Memory B cell (primary cell): ENCODE measurements at places on chromosomes 5 and 9.

DNA sequence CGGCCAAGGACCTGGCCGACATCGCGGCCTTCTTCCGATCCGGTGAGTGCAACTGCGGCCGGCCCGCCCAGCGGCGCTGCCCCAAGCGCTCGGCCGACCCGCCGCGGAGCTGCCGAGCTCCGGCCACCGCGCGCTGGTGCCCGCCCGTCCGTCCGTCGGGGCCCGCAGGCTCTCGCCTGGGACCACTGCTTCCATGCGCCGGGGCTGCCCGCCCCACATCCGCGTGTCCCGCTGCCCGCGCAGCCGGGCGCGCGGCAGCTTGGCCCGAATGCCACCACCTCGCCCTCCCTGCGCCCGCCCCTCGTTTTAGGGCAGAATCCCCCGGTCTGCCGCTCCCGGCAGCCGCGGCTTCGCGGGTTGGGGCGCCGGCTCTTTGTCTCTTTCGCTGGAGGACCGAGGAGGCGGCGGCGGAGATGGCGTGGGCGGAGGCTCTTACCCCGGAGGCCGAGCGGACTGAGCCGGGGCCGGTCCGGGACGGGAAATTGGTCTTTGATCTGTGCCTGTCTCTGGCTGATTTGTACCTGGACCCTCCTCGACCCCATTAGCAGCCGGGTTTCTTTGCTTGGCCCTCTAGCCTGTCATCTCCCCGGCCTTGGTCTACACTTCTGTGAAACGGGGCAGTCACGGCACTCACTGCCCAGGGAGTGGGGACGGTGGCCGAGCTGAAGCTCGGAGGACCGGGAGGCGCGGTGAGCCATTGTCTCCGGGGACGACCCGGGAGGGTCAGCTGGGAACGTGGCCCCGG, 871 bp downstream of the TRIO start:
- no peaks in the 10 kb centered on the region for H3K27me3 ChIP-seq
- no peaks in the 10 kb centered on the region for H3K36me3 ChIP-seq
- peak; percentile 45 for DNase-seq

- no peak overlapping the region for H3K27ac ChIP-seq
- peaks cover 37% of the 10 kb centered on the region for H3K36me3 ChIP-seq
- H3K4me1 ChIP-seq, result no peaks in the 10 kb centered on the region
- DNase-seq, result no peak
These were observed 180.6 kb downstream of the COMMD10 start for GRCh38 chr5:116265471-116265870.

- no peak overlapping the region for H3K27ac ChIP-seq
- H3K36me3 ChIP-seq, result peaks cover 26% of the 10 kb centered on the region
- no peaks in the 10 kb centered on the region for H3K4me1 ChIP-seq
These were observed 246.6 kb upstream of the IL12B start for GRCh38 chr5:159576902-159577301.

- no peak for DNase-seq
- no peaks in the 10 kb centered on the region for H3K36me3 ChIP-seq
- no peak overlapping the region for H3K27ac ChIP-seq
- peaks cover 16% of the 10 kb centered on the region for H3K27me3 ChIP-seq
- H3K4me3 ChIP-seq, result no peak overlapping the region
These were observed 11.7 kb downstream of the DNM1 start for GRCh38 chr9:128214571-128215490.

DNA sequence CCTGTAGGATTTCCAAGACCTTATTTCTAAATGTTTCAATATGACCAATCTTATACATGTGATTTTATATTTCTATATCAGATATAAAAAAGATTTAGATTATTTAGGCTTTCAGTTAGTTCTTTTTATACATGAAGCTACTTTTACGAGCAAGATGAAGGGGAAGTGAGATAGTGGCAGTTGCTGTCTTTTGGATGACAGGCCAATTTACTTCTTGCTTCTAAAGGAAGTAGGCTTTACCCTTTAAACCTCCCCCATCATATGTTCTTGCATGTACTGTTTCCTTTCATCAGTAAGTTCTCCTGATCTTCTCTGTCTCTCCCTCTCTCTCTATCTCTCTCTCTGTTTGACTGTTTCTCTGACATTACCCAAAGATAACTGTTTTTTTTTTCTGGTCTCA, 4.0 kb upstream of the TYRP1 start:
- no peaks in the 10 kb centered on the region for H3K27me3 ChIP-seq
- H3K27ac ChIP-seq, result no peak overlapping the region
- H3K36me3 ChIP-seq, result no peaks in the 10 kb centered on the region
- no peak for DNase-seq
- no peak overlapping the region for H3K4me3 ChIP-seq

DNA sequence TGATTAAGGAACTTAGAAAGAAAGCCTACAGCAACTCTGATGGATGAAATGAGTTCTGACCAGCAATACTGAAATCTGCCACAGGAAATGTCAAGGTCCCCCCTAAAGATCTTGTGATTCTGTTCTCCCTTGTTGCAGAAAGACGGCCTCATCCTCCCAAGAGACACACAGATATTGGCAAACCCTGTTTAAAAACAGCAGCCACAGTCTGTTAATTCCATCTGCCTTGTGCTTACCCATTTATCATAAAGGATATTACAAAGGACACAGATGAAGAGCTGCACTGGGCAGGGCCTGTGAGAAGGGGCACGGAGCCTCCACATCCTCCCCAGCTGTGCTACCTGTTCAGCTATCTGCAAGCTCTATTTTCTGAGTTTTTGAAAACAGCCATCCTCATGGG, 15.2 kb downstream of the RAPGEF1 start:
- DNase-seq, result no peak
- H3K4me1 ChIP-seq, result peaks cover 63% of the 10 kb centered on the region
- peak overlapping the region; percentile 87 for H3K4me3 ChIP-seq
- peak overlapping the region; percentile 94 for H3K27ac ChIP-seq

GRCh38 chr5:24916863-24917262, 272.1 kb upstream of the CDH10 start:
- DNase-seq, result no peak
- no peaks in the 10 kb centered on the region for H3K36me3 ChIP-seq
- H3K27me3 ChIP-seq, result no peaks in the 10 kb centered on the region
- H3K27ac ChIP-seq, result no peak overlapping the region
- no peak overlapping the region for H3K4me3 ChIP-seq
- H3K4me1 ChIP-seq, result no peaks in the 10 kb centered on the region

- no peak for DNase-seq
- no peaks in the 10 kb centered on the region for H3K27me3 ChIP-seq
- H3K27ac ChIP-seq, result no peak overlapping the region
- H3K4me1 ChIP-seq, result no peaks in the 10 kb centered on the region
- no peaks in the 10 kb centered on the region for H3K36me3 ChIP-seq
These were observed 259.6 kb downstream of the TRPM3 start for GRCh38 chr9:70861797-70862196.

DNA sequence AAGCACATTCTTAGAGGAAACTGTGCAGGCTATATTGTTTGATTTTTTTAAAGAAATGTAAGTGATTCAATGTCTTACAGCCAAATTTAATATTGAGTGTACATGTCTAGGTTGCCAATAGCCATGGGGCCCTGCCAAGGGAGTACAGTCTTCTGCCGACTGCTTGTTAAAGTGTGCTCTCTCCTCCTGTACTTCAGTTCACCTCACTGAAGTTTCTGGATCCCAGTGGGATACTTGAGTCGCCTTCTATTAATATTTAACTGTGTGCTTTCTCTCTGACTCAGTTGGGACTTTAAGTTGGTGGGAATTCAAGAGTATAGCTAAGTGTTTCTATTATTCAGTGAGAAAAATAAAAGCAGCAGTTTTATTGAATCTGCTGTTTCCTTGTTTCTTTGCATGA, 44.5 kb upstream of the C5orf47 start:
- DNase-seq, result no peak
- H3K4me3 ChIP-seq, result no peak overlapping the region

DNA sequence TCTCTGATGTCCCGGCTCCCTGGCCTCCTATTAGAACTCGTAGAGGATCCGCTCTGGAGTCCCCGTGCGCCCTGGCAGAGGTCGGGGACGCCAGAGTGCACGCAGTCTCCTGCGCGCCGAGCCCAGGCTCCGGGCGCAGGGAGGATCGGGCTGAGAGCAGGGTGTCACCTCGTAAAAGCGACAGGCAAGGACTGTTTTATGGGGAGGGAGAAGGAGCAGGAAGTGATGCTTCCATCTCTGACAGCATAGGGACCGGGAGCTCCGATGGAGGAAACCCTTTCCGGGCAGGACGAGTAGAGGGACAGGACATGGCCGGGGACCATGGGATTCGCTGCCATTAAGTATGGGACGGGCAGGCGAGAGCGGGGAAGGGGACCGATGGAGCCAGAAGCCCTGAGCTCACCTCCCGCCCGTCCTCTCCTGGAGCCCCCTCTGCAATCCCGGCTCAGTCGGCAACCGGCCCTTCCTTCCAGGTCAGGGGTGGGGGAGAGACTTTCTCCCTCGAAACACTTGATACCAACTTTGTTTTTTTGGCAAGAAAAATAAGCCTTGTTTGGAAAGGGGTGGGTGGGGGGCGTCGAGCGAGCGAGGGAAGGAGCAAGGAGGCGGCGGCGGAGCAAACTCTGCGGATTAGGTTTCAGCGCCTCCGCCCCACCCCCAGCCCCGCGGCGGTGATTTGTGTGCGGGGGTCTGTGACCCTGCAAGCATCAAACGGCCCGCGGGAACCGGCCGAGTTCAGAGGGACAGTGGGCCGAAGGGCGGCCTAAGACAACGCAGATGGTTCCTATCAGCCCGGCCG, 12.6 kb downstream of the LMX1B start:
- peak overlapping the region; percentile 75 for H3K4me3 ChIP-seq
- H3K4me1 ChIP-seq, result peaks cover 15% of the 10 kb centered on the region
- H3K27ac ChIP-seq, result no peak overlapping the region
- DNase-seq, result no peak
- no peaks in the 10 kb centered on the region for H3K36me3 ChIP-seq
- H3K27me3 ChIP-seq, result peaks cover 37% of the 10 kb centered on the region

- H3K4me3 ChIP-seq, result no peak overlapping the region
- H3K27ac ChIP-seq, result no peak overlapping the region
- no peak for DNase-seq
- H3K36me3 ChIP-seq, result peaks cover 8% of the 10 kb centered on the region
- H3K27me3 ChIP-seq, result no peaks in the 10 kb centered on the region
These were observed 13.5 kb downstream of the RABGAP1 start for GRCh38 chr9:122954253-122954691.

GRCh38 chr5:125375143-125375542, 628.7 kb upstream of the ZNF608 start:
- no peaks in the 10 kb centered on the region for H3K27me3 ChIP-seq
- DNase-seq, result no peak
- H3K36me3 ChIP-seq, result no peaks in the 10 kb centered on the region
- no peak overlapping the region for H3K4me3 ChIP-seq

DNA sequence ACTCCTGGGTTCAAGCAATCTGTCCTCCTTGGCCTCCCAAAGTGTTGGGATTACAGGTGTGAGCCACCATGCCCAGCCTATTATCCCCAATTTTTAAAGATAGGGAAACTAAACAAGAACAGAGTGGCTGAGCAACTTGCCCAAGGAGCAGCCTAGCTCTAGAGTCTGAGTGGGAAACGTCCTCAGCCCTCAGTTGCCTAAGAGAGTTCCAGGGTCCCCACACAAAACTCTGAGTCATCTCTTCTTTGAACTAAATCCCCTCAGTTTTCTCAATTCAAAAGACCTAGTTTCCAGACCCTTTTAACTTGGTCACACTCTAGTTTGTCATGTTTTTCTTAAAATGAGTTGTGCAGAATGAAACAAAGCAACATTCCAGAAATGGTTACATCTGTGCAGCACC, 33.5 kb downstream of the GGTA1 start:
- H3K36me3 ChIP-seq, result no peaks in the 10 kb centered on the region
- H3K4me1 ChIP-seq, result no peaks in the 10 kb centered on the region
- H3K27ac ChIP-seq, result no peak overlapping the region
- no peak overlapping the region for H3K4me3 ChIP-seq

DNA sequence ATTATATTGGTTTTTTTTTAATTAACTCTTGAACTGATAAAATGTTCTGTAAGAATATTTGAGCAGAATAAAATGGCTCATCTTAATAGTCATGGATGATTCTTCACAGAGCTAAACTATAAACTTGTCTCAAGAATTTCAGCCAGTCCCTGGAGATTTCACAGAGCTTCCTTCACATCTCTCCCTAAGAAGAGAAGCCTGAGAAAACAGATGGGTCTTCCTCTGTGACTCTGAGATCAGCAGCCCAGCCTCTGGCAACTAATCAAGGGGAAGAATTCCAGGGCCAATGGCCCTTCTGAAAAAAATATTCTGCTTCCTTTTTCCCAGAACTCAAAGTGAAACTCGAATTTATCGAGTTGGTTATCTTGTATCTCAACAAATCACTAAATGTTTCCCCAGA, 122.2 kb upstream of the ITGA1 start:
- DNase-seq, result no peak
- no peak overlapping the region for H3K4me3 ChIP-seq
- no peak overlapping the region for H3K27ac ChIP-seq
- no peaks in the 10 kb centered on the region for H3K36me3 ChIP-seq

DNA sequence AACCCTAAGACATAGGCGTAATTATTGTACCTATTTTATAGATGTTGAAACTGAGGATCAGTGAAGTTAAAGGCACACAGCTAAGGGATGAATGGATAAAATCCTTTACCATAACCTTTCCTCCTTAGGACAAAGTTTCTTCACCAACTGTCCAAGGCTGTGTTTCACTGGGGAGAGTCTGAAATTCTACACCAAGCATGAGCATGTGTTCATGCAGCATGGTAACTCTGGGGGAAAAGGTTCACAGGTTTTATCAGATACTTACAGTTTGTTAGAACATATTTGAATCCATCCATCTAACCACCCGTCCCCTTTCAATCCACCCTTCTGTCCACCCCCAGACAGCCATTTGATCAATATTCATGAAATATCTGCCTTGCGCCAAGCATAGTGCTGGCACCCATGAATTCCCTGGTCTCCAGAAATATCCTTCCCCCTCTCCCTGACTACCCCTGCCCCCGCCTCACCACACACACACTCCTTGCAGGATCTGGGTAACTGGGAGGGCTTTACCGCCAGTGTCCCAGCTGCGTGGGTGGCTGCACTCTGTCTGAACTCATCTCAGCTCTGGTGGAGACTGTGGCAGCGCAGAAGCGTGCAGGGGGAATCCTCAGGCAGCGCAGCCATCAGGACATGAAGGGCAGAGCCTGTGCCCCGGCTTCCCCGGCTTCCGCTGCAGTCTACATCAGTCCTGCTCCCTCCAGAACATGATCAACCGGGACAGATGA, 6.3 kb upstream of the KCNIP1 start:
- H3K36me3 ChIP-seq, result peaks cover 2% of the 10 kb centered on the region
- no peak overlapping the region for H3K4me3 ChIP-seq
- H3K27me3 ChIP-seq, result peaks cover 31% of the 10 kb centered on the region
- no peak for DNase-seq
- no peaks in the 10 kb centered on the region for H3K4me1 ChIP-seq
- no peak overlapping the region for H3K27ac ChIP-seq

DNA sequence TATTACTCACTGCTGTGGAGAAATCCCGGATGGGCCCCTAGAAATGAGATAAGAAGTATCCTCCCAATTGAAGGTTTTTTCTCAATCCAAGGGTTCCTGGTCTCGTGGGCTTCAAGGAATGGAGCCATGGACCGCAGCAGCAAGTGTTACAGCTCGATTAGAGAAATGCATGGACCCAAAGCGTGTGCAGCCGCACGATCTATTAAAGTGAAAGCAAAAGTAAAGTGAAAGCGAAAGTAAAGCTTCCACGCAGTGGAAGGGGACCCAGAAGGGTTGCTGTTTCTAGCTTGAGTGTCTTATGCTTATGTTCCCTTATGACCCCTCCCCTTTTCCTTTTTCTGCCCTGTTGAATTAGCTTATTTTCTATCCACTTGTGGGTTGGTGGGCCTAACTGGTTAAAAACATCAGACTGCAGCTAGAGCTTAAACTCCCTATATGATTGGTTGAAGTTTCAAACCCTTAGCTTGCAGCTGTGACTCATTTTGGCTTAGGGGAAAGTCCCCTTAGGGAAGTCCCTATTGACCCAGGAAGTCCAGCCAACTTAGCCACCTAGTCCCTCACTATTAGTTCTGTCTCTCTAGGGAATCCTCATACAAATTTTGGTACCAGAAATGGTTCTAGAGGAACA, 1111.8 kb downstream of the TAF11L14 start:
- no peaks in the 10 kb centered on the region for H3K27me3 ChIP-seq
- DNase-seq, result peak; percentile 42
- H3K36me3 ChIP-seq, result peaks cover 7% of the 10 kb centered on the region
- H3K27ac ChIP-seq, result peak overlapping the region; percentile 100
- peak overlapping the region; percentile 90 for H3K4me3 ChIP-seq
- peaks cover 36% of the 10 kb centered on the region for H3K4me1 ChIP-seq
